ENCODE measurements at places on chromosomes 6 and 20.

DNA sequence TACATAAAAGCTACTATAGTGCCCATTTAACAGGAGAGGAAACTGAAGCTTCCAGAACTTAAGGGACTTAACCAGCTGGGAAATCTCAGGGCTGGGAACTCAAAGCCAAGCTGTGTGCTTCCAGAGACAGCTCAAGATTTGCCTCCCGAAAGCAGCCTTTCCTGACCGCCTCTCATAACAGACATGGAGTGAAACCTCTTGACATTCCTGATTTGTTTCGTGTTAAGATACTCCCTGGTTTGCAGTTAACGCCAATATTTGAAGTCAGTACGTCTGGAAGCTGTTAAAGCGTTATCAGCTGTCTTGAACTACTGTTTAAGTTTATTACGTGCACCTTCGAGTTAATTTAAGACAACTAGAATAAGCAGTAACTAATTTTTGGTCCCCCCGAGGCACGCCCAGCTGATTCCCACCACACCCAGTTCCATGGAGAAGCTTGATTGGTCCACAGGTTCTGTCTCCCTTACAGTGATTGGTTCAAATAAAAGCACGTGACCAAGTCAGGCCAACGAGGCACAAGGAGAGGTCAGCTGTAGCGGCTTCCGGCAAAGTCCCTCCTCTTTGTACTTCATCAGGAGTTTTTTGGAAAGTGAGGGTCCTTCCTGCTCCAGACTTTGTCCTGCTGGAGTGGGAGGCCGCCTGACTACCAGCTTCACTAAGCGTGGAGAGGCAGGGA is 8.9 kb upstream of the TCP11 start:
- DNase-seq, result no peak

- no peak for DNase-seq
These were observed 31.3 kb downstream of the ZFAND3 start for GRCh38 chr6:37850728-37851285.

- DNase-seq, result no peak
These were observed 7.4 kb downstream of the SLC32A1 start for GRCh38 chr20:38731738-38732113.

GRCh38 chr6:38775870-38776269 is 60.8 kb downstream of the DNAH8 start:
- DNase-seq, result no peak

DNA sequence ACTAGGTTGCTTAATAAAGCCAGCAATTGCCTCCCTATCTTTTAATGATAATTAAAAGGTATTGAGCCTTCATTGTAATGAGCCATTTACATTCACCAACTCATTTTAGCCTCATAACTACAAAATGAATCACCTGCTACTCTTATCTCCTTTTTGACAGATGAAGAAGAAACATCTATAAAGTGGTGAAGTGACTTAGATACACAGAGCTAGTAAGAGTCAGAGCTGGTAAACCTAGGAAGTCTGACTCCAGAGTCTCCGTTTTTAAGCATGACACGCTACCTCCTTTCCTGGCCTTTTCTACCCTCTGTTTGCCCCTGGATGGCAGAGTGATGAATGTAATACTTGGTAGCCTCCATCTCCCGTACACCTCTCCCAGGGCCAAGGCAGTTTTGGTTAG is 93.5 kb downstream of the SPTLC3 start:
- no peak for DNase-seq

DNA sequence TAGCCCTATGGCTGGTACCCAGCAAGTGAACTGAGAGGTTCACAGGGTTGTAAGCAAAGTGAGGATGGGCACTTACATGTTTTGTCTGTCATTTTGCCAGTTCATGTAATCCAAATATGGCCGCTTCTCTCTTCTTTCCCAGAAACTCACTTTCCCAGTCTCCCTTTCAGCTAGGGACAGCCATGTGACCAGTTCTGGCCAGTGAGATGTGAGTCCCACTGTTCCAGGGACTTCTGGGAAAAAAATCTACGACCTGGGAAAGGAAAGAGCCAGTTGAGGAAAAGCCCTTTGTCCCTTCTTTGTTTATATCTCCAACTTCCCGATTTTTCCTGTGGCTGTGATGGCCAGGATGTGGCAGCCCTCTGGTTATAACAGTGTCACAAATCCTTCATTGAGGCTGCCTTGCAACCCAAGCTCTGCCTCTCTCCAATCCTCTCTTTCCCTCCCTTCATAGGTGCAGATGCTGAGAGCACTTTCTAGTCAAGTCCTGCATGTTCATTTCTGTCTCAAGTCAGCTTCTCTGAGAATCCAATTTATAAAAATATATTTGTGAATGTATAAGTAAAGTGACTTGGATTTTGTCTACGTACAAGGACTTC is 148.6 kb upstream of the ZFP64 start:
- DNase-seq, result no peak

DNA sequence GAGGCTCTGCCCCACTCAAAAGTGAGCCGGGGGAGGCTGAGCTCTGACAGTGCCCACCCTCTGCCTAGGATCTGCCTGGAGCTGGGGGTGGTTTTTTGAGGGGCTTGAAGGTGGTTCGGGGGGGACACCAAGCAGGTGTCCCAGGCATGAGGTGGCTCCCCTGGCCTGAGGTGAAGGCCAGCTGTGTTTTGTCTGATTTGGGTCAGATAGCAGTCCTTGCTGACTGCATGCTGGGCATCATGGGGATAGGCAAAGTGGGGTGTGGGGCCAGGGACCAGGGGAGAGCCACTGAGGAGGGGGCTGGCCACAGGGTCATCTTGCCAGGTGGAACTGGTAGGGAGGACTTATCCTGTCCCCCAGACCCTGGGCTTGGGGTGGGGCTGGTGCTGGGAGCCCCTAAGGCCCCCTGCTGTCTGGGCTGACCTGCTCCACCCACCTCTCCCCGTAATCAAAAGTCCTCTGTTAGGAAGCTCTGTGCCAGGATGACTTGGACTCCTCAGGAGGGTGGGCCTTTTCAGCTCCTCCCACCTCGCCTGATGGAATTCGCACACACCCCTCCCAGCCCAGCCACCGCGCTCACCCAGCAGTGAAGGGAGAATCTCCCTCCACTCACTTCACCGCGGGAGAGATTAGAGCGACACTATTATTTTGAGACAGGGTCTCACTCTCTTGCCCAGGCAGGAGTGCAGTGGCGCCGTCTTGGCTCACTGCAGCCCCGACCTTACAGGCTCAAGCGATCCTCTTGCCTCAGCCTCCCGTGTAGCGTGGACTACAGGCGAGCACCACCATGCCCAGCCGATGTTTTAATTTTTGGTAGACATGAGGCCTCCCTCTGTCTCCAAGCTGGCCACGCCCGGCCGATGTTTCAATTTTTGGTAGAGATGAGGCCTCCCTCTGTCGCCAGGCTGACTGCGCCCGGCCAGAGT is 1.5 kb upstream of the COL9A3 start:
- no peak for DNase-seq

All from activated CD8-positive, alpha-beta memory T cell treated with anti-CD3 and anti-CD28 coated beads for 4 hours (primary cell).